ENCODE measurements at places on chromosomes 16 and 17.

GRCh38 chr17:41116297-41116696, 1.9 kb downstream of the KRTAP4-11 start:
- no peak for DNase-seq

DNA sequence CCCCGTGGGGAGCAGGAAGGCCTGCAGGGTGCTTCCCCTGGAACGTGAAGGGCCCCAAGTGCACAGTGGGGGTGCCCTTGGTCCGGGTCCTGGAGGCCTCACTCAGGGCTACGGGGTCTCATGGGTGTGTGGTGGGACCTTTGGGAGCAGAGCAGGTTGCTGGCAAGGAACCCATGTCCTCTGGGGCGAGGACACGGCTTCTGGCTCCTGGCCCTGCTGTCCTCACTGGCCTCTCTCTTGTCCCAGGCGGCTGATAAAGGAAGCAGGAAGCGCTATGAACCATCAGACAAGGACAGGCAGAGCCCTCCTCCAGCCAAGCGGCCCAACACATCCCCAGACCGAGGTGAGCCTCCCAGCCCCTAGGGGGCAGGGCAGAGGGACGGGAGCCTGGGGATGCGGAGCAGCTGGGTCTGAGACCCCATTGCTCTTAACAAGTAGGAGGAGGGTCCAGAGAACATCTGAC, 9.8 kb upstream of the IL17C start:
- DNase-seq: no peak

DNA sequence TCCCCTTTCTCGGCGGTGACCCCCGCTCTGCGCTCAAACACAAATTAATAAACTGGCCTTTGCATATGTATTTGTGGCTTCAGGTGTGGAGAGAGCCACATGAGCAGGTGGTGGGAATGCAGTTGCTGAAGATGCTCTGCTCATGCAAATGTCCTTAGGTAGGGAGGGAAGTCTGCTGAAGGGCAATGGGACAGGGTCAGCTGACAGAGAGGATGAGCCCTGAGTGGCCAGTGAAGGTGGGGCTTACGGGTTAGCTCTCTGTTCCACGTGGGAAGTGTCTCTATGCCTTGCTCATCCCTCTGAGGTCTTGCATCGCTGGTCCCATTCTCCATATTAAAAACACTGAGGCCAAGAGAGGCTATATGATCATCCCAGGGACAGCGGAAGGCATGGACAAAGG, 74.2 kb upstream of the CCL1 start:
- no peak for DNase-seq

GRCh38 chr16:2331199-2331930, 9.2 kb downstream of the ABCA3 start:
- no peak for DNase-seq

DNA sequence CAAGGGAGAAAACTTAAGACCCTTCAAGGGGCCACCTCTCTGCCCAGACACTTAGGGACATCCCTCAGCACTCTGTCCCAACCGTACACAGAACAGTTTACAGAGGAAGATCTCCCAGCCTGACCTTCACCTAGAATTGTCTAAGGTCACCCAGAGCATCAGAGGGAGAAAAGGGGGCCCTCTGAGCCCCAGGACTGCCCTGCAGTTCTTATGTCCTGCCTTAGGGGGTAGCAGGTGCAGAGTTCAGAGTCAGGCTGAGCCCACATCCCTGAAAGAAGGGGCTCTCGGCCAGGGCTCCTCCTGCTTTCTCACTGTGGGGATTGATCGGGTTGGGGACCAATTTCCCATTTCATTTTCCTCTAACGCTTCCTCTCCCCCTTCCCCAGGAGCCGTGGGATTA, 15.4 kb downstream of the CA4 start:
- DNase-seq: no peak

DNA sequence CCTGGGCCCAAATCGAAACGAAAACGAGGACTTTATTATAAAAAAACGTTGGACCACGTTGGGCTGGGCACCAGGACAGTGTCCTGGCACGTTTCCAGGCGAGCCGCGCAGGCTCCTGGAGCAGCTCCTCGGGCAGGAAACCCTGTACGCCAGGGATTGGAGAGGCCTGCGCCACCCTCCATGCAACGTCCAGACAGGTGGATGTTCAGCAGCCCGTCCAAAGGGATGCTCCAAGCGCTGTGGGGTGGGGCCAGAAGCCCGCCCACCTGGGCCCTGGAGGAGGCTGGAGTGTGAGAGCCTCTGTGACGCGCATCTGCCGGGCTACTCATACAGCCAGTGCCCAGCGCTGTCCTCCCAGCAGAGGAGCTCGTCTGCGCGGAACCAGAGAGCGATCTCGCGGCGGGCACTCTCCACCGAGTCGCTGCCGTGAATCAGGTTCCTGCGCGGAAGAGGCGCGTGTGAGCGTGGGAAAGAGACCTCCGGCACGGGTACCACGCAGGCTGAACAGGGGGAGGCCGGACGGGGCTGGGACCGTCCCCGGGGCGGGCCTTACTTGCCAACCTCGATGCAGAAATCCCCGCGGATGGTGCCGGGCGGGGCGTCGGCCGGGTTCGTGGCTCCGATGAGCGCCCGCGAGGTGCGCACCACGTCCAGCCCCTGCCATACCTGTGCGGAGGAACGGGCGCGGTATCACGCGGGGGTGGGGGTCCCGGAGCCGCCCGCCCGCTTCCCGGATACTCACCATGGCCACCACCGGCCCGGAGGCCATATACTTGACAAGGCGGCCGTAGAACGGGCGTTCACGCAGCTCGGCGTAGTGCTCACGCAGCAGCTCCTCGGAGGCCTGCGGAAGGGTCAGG, 785 bp downstream of the NME3 start:
- DNase-seq: peak; percentile 75
